ENCODE measurements at places on chromosomes 3 and 15.

GRCh38 chr15:40471105-40471807 is 472 bp downstream of the CHST14 start:
- DNase-seq = no peak

GRCh38 chr3:160194438-160194837 is 30.8 kb upstream of the C3orf80 start:
- no peak for DNase-seq

GRCh38 chr3:136146981-136147729 is 49.0 kb downstream of the MSL2 start:
- DNase-seq = no peak

GRCh38 chr3:73753985-73754384 is 129.2 kb upstream of the PDZRN3 start:
- DNase-seq = no peak

DNA sequence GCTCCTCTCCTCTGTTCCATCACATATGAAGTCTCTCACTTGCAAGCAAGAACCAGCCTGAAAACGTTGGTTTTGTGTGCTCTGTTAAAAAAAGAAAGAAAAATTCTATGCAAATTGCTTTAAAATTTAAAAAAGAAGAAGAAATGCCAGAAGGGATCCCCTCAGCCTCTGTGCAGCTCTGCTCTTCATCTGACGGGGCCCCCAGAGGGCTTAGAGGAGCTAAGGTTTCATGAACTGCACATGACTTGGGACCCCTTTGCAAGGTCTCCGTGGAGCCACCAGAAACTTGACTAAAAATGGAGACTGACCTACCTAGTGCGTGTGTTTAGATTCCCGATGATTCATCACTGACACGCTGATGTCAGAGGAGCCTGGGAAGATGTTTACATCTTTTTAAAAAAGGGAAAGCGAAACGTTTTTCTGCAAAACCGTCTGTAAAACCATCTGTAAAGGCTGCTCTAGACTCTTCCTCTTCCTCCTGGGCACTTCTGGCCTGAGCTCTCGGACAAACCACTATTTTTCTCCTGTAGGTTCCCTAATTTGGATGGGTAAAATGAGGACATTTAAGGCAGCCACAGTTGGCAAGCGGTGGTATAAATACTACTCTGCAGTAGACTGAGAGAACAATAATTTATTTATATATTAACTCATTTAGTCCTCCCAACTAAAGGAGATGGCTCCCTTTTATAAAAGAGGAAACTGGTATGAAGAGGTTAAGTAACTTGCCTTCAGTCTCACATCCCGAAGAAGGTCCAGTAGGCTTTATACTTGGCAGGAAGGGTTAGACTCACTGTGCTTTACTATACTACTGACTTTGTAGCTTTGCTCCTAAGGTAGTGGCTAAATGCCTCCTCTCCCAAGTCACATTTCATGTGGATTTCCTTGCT is 67.2 kb upstream of the POLG start:
- no peak for DNase-seq
